Heart right ventricle (tissue), 16 donors: ENCODE measurements at places on chromosomes 3 and 15. TPM values are rescaled to one million over a fixed set of nuclear protein-coding genes. Genes with fewer than 3 reads are reported as not detected.

DNA sequence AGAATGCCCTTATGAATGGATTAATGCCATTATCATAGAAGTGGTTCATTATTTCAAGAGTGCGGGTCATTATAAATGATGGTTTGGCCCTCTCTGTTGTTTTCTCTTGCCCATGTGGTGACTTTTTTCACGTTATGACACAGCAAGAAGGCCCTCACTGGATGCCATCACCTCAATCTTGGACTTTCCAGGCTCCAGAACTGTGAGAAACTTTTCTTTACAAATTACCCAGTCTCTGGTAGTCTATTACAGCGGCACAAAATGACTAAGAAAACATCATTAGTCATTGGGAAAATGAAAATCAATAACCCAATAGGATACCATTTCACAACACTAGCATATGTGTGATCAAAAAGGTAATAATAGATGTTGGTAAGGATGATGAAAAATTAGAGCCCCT, 119.0 kb upstream of the LPP start:
- DNase-seq: no peak

DNA sequence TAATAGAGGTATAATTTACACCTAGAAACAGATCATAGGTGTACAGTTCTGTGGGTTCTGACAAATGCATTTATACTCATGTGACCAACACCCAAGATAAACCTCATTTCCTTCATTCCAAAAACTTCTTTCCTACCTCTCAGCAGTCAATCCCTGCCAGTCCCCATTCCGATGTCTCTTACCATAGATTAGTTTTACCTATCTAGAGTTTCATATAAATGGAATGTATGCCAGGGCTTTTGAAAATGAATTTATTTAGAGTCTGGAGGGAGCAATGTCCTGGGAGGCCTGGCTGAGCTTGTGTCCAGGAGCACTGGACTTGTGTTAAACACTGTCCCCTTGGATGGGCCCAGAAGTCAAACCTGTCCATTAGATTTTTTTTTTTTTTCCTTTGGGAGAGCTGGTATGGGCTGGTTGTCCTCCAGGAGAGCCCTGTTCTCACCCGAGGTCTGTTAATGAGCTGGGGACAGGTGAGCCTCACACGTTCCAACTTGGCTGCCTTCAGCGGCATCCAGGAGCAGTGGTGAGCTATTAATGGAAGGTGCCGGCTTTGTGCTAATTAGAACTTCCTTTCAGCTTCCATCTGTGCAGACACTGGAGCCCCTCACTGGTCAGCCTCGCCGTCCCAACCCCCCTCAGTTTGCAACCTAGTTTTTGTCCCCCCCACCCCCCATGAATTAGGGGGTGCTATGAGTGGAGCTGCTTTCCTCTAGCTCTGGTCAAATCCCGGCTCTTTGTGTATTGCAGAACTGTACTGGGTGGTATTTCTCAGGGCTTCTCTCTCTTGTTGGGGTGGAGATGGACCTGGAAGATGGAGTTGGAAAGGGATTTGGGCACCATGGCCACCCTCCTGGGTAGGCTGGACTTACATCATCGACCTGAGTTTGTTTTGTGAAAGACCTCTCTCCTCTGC, 40.7 kb upstream of the POLG start:
- DNase-seq: no peak

Gene UBAP1L
- total RNA-seq: 1.1 TPM

Gene RAB6B
- total RNA-seq: 42.6 TPM

Gene PARP15
- 0.62 TPM for total RNA-seq

Gene CNTN3
- total RNA-seq: 0.46 TPM
